ENCODE measurements at places on chromosomes 4 and X.

DNA sequence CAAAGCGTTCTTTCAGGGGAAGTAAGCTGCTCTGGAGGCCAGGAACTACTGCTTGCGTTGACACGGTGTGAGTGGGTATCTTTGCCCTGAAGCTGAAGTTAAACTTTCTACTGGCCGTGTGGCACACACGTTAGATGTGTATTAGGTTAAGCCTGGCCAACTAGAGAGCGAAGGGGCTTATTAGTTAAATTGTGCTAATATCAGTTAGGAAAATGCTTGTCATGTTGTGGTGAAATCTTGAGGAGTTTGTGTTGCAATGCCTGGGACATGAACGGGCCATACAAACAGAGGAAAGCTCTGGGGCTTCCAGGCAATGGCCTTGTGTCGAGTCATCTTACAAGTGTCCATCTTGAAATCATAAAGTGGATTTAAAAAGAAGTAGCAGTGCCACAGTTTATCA is 62.6 kb downstream of the NSUN7 start:
- no peak for DNase-seq

DNA sequence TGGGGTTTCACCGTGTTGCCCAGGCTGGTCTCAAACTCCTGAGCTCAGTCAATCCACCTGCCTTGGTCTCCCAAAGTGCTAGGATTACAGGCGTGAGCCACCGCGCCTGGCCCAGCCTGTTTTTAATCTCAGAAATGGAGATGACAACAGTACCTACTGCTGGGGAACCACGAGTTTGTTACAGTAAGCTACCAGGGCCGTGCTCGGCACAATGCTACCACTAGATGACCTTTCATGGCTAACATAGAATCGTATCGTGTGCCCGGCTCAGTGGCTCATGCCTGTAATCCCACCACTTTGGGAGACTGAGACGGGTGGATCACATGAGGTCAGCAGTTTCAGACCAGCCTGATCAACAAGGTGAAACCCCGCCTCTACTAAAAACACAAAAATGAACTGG is 90.8 kb upstream of the SLC34A2 start:
- DNase-seq = no peak

- DNase-seq = no peak
Observed at GRCh38 chr4:129246145-129246544, 150.2 kb downstream of the C4orf33 start.

- DNase-seq = no peak
Observed at GRCh38 chr4:176268963-176269362, at the start of gene ASB5. Gene ASB5 (minus strand): TSS chr4:176269222. CDS start chr4:176269108, 114 bp downstream.

DNA sequence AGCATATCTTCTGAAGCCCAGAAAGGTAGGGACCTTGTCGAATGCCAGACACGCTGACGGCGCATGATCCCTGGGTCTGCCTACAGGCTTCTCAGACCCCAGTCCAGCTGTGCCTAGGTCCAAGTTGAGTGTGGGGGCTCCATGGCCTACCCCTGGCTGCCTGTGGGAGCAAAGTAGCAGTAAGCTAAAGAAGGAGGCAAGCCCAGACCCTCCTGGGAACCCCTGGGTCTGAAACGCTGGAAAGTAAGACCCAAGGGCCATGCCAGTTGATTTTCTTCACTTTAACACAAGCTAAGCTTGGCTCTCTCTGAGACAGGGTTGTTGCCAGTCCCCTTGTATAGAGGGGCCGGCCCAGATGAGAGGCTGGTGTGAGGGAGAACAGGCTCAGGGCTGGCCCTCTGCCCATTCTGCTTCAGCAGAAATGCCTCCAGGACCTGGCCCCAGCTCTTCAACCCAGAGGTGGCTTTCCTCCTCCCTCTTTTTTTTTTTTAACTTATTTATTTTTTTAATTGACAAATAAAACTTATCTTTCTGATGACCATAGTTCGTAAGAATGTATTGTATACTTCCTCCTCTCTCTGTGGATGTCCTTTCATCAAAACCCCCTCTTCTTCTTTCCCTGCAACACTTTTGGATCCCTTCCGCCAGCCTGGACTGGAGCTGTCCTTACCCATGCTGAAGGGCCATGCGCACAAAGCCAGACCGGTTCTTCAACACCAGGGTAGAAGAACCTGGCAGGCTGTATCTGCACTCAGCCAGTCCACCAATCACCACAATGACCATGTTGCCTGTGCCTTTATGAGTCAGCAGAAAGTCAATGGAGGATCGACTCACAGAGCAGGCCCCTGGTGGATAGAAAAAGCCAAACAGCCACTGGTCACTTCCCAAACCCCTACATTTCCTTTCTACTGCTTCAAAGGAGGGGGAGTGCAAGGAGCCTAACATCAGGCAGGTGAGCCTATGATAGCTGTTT is 7.1 kb downstream of the AWAT2 start:
- DNase-seq = no peak

DNA sequence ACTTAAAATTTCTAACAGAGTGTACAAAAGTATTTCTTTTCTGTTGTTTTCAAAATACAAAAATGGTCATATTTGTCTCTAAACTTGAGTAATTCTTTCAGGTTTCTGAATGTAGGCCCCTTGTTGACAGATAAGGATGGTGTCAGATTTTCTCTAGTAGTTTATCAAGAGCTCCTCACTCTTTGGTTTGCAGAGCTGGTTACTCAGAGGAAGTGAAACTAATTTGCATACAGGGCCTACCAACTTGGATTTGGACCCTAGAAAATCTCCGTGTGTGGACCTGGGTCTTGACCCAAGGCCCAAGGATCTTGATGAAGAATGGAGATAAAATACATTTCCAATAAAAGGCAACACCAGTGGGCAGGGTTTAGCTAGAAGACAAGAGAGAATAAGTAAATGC is 433 bp upstream of the ADH6 start:
- DNase-seq = no peak

All from stimulated activated CD8-positive, alpha-beta memory T cell treated with anti-CD3 and anti-CD28 coated beads, Interleukin-4, amount 100 ng/mL, for 24 hours (primary cell).